ENCODE measurements at places on chromosomes 2 and 18.

DNA sequence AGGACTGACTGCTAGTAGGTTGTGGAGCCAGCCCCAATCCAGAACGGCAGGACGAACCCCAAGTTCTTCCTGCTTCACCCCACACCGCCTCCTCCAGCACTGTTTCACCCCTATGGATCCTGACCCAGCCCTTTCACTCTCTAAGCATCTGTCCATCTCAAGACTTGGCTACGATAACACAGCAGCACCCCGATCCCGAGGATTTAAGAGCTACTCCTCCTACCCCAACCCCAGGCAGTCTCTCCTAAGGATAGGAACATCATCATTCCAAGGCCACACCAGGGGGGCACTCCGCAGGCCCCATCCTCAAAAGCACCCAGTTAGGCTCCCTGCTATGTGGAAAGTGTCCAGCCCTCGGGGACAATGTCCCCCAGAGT, 645 bp downstream of the KCTD18 start:
- peak; percentile 32 for DNase-seq

DNA sequence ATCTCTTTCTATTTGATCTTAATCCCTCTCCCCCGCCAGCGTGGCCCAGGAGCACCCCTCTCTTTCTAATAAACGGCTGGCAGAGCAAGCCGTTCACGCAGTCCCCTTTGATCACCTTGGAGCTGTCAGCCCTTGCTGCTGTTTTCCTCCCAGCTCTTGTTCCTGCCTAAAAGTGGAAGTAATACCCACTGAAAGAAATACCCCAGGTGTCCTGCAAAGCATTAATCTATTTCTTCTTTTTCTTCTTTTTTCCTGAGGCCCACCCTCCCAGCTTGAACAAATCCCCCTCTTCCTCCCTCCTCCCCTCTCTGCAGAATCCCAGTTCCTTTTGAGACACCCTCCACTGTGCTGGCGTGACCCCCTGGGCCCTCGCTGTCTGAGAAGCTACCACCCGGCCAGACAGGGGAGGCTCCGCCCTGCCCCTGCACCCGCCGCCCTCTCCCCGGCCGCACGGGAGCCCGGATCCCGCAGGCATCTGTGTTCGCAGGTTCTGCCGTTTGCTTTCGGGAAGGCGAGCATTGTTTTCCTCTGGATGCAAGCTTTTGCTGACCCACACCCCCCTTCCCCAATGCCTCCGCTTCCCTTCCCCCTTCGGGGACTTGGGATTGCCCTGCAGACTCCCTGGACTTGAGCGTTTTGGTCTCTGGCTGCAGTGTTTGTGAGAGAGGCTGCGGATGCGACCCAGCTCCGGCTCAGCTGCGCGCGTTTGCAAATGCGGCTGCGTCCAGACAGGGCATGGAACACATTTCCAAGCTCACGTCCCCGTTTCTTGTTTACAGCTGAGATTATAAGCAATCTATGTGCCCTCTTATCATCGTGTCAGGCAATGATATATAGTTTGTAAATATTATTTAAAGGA, 631.5 kb downstream of the NYAP2 start:
- peak; percentile 11 for DNase-seq

DNA sequence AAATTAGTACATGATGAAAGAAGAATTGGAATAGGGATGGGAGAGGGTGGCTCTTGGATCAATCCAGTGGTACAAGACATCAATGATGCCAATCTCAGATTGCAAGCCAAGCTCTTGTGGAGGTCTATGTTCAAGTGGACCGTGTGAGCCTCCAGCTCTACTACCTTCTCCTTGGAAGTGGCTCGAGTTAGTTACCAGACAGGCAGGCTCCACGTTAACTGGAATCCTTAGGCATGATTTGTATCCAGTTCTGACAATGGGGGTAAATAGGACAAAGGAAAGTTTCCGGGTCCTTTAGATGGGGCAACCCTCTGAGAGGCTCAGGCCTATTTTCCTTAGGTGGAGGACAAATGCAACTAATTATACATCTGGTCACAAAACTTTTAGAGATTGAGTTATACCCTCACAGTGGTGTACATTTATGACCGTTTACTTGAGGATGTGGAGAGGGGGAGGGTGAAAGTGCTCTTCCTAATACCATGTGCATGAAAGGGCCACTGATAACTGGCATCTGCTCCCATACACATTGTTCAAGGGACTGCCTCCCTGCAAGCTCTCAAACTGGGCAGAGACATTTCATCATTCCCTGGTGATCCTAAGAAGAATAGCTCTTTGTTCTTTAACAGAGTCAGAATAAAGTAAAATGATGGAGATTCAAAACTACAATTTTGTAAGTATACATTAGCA, 180.2 kb downstream of the SOCS6 start:
- no peak for DNase-seq

GRCh38 chr2:217643789-217644301, 358.9 kb downstream of the TNS1 start:
- no peak for DNase-seq

DNA sequence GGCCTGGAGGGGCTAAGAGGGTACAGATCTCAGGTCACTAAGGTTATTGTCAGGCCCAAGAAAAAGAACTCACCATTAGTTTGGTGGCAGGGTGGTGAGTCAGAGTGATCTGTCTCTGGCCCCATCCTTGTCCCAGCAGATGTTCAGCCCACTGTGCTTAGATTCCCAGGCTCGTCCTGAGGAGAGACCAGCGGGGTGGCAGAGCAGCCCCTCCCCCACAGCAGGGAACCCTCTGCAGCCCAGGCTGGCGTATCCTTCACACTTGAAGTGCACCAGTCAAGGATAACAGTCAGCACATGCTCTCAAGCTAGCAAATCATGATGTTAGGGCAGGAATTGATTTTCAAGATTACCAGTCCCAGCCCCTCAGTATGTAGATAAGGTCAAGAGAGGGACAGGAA, 43.1 kb downstream of the TMEM185B start:
- no peak for DNase-seq

DNA sequence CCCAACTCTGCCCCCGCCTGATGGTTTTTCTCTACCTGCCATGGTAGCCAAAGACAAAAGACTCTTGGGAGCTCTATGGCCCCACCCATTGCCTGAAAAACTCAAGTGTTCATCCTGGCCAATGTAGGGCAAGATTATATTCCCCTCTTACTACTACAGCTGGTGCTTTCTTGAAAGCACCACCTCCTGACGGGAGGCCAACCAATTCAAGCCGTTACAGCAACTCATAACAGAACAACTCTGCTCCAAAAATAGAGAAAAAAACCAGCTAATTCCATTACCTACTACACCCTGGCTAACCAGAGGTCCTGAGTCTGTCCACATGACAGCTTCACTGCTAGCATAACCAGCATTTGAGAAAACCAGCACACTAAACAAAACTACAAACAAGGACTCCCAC, 127.5 kb upstream of the GAREM1 start:
- no peak for DNase-seq

GRCh38 chr2:239188536-239188935, 212.3 kb downstream of the HDAC4 start:
- no peak for DNase-seq

DNA sequence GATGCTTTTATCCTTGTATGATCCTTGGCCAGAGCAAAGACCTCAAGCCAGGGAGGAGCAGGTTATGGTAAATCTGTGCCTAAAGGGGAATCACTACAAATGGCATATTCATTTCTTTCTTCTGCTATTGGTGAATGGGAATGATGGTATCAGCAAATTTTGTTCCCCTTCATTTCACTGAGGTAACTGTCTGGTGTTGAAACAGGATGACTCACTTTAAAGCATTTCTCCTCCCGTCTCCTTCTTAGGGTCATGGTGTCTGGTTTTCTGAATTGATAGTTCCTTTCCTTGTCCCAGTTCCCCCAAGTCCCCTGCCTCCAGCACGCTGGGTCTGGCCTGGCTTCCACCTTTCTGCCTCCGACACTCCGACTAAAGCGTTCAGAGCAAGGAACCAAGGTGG, 109.2 kb downstream of the MREG start:
- DNase-seq = no peak

DNA sequence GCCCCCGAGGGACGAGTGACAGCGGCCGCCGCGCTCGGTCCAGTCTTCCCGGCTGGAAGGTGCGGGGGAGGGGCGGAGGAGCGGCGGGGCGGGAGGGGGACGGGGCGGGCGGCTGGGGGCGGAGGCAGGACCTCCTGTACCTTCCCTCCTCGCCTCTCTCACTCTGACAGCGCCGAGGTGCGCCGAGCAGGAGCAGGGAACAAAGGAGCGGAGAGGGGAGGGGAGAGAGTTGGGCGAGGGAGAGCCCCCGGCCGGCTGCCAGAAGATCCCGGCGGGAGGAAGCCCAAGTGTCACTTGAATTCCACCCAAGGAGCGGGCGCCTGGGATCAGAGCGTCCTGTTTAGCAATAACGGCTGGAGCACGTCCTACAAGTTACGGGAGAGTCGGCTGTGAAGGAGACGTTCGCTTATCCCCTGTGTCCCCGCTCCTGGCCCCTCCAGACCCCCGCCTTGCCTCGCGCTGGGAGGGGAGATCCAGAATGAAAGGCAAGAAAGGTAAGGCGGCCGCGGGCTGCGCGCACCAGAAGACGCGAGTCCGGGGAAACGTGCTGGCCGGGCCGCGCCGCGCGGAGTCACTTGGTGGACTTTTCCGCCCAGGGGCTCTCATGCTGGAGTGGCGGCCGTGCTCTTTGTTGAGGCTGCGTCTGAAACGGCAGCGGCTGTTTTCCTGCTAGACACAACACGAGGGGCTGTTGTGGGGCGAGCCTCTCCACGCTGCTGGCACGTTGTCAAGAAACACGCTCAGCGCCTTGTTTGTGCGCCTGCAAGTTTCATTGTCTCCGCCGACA, at the start of gene TGIF1:
TSS of gene TGIF1 (plus strand) at position 161 of the 787 bp plus-strand sequence. CDS start at position 479, 318 bp downstream.
- DNase-seq = peak; percentile 40

DNA sequence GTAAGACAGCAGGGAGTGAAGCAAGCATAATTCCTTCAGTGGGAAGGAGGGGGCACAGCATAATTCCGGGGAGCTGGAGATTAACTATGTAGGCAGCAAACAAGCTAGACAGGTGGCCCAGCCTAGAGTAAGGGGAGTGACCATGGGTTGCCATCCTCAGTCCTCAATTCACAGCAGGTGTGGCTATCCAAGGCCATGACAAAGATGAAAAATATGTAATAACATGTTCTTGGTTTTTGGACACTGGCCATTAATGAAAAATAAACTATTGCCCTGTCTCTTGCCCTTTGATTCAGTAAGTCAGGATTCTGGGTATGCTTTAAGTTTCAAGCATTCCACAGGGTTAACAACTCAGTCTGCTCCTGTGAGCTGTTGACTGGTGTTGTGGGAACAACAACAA, 65.0 kb downstream of the CYP1B1 start:
- no peak for DNase-seq

DNA sequence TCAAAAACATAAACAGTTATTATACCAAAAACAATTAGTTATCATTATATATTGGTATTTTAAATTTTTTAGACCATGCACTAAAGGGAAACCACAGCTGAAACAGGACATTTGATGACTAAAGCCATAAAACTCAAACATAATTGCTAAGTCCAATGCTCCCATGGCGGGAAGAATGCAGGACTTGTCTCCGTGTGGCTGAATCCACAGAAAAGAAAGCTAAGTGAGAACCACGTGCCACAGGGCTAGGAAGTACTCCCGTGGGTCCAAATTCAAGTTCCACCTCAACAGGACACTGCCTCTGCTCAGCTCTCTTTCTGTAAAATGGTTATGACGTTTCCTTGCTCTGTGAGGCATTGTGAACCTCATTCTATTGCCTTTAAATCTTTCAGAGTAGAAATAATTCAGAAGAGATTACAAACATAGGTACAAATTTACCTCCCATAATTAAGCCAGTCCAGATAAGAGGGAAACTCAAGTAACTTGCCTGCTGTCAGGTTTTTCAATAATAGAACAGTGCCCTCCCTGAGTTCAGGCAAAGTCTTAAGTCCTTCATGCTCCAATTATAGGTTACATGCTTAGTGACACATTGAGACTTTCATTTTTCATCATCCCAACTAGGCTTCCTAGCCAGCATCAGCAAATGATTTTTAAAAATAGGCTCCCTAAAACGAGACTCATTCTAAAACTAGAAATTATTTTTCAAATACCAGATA, 36.7 kb downstream of the FTCDNL1 start:
- no peak for DNase-seq

DNA sequence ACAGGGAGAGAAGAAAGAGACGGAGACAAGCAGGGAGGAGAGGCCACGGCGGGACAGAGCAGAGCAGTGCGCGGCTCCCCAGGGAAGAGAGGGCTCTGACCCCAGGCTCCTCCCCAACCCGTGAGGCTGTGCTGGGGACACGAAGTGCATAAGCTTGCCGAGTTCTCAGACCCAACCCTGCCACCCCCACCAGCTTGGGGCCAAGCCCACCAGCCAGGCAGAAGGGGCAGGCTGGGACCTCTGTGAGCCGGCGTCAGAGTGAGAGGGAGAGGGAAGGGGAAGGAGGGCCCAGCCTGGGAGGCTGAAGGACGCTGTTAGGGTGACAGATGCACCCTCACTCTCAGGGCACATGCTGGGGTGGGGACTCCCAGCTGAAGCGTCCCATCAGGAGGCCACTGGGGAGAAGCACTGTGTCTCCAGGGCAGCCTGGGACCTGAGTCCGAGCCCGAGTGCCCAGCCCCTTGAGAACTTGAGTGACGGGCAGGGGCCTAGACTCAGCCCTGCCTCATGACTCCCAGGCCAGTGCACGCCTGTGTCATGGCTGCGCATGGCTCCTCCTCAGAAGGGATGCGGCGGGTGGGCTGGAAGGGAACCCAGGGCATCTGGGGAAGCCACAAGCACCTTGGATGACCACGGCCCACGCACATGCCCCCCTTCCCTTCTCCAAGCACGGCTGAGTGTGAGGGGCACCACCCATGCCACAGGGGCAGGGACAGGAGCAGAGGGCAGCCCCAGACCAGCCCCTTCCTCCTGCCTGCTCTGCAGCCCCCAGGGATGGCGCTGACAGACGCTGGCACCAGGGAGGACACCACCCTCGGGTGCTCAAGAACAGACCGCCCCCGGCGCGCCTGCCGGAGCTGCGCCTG, 31.0 kb downstream of the MTERF4 start:
- DNase-seq = no peak

DNA sequence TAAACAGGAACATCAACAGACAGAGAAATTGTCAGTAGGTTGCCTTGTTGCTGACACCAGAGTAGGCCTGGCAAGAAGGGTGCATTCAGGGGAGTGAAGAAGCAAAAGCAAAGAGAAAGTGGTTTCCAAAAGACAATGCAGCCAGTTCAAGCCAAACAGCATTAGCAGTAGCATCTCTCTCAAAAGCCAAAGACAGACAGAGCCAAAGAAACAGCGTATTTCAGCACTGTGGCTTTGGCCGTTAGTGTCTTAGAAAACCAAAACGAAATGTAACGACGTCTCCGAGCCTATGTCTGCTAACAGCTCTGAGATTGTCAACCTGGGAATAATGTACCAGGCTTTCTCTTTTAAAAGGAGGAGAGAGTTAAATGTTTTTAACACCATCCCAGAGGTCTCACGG, 178.6 kb downstream of the NRP2 start:
- no peak for DNase-seq

DNA sequence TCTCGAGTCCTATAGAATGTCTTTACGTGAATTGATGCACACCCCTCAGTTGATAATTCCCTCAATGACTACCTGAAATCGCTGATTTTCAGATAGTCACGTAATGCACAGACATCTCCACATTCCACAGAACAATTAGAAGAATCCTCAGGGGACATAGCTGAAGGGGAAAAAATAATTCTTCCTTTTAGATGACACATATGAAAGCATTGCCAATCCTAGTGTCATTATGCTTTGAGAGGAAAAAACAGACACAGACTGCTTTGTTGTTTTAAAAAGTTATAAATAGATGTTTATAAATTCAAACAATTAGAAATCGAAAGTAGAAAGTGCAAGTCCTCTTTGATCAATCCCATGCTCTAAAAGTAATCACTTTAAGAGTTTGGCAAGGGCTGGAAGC, 100.6 kb upstream of the FN1 start:
- no peak for DNase-seq

- no peak for DNase-seq
These were observed 6.2 kb upstream of the EHD3 start for GRCh38 chr2:31227711-31228125.

- no peak for DNase-seq
These were observed 49.1 kb upstream of the CPO start for GRCh38 chr2:206890179-206890578.

Data from GM13977 (cell line).